ENCODE measurements at places on chromosomes 12 and 14. TPM values are rescaled to one million over a fixed set of nuclear protein-coding genes. Genes with fewer than 3 reads are reported as not detected.

GRCh38 chr12:40106655-40107054, 774 bp upstream of the SLC2A13 start:
- no peak for DNase-seq

The LRCOL1 gene
- 0.28 TPM for total RNA-seq

- DNase-seq = no peak
Measured at GRCh38 chr12:15393037-15393436, 70.7 kb downstream of the PTPRO start.

The RAD51B gene
- total RNA-seq = 12.2 TPM

- DNase-seq = peak; percentile 86
Measured at GRCh38 chr12:12803186-12803585, 10.0 kb upstream of the DDX47 start.

GRCh38 chr12:53795927-53796326, 44.1 kb upstream of the CISTR start:
- DNase-seq = no peak
